ENCODE measurements at places on chromosomes 7 and 10. TPM values are rescaled to one million over a fixed set of nuclear protein-coding genes. Genes with fewer than 3 reads are reported as not detected.
A peak's percentile ranks its signal among the peaks of the same experiment; 100 is the strongest.

GRCh38 chr7:95411036-95411435 is 14.9 kb upstream of the PON3 start:
- H3K36me3 ChIP-seq = peaks cover 71% of the 10 kb centered on the region
- H3K27me3 ChIP-seq = no peaks in the 10 kb centered on the region
- H3K4me3 ChIP-seq = no peak overlapping the region
- no peaks in the 10 kb centered on the region for H3K4me1 ChIP-seq
- no peak overlapping the region for H3K27ac ChIP-seq

DNA sequence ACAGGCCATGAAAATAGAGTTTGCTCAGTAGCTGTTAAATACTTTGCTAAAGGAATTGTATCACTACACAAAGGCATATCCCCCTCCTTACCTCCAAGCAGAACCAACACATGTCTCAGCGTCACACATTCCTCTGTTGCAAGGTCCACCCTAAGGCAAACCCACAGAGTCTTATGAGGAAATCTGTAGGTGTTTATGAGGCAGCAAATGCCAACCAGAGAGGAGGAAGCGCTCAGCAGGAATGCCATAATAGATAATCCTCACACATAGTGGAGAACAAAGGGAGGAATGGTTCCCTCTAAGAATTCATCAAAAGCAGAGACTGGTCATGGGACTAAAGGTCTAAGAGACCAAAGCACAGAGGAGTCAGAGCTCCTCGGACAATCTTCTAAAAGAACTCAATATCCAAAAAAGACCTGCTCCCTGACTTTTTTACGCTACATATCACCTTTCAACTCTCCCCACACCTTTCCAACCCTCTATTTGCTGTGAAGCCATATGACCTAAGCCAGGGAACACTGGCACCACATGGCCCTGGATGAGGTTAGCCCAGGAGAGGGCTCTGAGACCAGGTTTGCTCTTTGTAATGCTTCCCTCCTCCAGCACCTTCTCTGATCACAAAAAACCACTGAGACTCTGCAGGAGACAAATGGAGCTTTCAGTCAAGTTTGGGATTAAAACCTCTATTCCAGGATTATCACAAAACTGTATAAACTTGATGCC is 7.3 kb downstream of the SLC25A13 start:
- no peaks in the 10 kb centered on the region for H3K27me3 ChIP-seq
- no peaks in the 10 kb centered on the region for H3K36me3 ChIP-seq
- no peak overlapping the region for H3K4me3 ChIP-seq
- no peak overlapping the region for H3K27ac ChIP-seq
- no peak for DNase-seq

DNA sequence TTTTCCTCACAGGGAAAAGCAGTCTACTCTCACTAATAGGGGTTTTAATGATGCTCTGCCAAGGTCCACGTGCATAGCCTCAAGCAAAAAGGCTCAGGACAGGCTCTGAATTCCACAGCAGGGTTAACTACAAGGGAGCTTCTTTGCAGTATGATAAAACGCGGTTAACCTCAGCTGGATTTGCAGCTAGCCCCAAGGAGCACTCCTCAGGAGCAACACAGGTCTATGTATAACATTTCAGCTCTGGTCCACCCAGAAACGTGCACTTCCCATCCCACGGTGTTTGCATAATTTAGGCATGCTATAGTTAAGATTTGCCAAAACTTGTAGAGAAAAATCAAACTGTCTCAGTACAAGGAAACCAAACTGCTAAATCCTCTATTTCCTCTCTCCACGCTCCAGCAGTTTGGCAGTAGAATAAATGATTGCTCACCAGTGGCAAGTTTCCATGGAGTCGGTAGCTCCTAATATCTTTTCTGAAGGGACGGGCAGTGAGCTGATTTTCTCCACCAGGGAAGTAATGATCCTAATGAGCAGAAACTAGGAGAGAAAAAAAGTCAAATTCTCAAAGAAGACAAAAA is 13.1 kb upstream of the ASB4 start:
- H3K27ac ChIP-seq = no peak overlapping the region
- no peaks in the 10 kb centered on the region for H3K27me3 ChIP-seq
- H3K4me1 ChIP-seq = peaks cover 6% of the 10 kb centered on the region

The AMPH gene
- total RNA-seq = 0.58 TPM

- H3K4me1 ChIP-seq = no peaks in the 10 kb centered on the region
- no peaks in the 10 kb centered on the region for H3K36me3 ChIP-seq
- H3K4me3 ChIP-seq = no peak overlapping the region
- H3K27ac ChIP-seq = no peak overlapping the region
- no peak for DNase-seq
Measured at GRCh38 chr7:113806633-113807327, 112.0 kb downstream of the PPP1R3A start.

DNA sequence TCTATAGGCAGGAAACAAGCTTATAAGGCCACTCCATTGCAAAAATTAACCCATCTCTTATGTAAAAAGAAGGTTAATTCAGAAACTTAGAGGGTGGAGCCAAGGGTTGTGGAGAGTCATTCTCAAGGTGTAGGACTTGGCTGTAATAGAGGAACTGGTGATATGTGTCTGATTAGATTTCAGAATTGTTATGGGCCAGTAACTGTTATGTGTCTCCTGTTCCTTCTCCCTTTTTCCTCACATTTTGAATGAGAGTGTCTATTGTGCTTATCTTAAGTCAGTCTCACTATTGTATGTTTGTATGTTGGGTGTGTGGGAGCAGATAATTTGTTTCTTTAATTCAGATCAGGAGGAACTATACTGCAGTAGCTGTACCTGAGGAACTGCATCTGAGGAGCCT is 49.1 kb downstream of the AHCYL2 start:
- no peaks in the 10 kb centered on the region for H3K27me3 ChIP-seq
- H3K36me3 ChIP-seq = no peaks in the 10 kb centered on the region
- H3K4me1 ChIP-seq = no peaks in the 10 kb centered on the region
- DNase-seq = no peak

DNA sequence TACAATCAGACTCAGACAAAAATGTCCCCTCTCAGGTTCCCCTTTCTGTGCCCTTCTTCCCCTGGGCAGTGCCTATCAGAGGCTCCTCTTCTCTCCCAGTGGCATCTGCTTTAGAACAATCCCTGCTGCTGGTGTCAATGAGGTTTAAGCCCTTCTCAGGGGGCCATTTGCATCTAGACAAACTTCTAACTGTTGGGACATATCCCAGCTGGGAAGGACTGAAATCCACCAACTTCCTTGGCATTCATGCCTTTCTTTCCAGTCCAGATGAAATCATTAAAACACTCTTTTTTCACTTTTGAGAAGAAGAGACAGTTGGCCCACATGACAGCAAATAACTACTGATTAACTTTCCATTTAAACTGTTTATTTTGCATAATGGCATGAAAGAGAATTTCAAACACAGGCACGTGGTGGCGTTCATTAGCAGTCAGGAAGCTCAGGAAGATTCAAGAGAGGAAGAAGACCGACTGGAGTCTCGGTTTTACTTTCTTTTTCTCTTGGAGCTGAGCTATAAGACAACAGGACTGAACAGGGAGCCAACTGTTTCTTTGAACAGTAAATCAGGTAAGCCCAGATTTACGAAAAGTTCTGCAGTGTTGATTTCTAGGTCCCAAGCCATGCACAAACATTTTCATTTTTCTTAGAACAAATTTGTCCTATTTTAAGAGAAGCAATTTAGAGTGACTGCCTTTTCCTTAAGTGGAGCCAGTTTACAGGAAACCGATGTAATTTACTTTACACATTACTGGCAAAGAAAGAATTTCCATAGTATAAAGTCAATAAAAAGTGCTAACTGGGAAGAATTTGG is at the start of gene GIMAP2:
Gene GIMAP2, plus strand, starts transcription at position 488 of the 811 bp plus-strand sequence. CDS start 1,354 bp downstream, outside the sequence.
- DNase-seq = no peak
- H3K27ac ChIP-seq = peak within 1 kb of the TSS; percentile 86
- H3K4me1 ChIP-seq = peaks cover 17% of the 10 kb centered on the region
- no peaks in the 10 kb centered on the region for H3K27me3 ChIP-seq

The CASTOR2 gene
- total RNA-seq = 11.9 TPM

GRCh38 chr7:42432644-42433043 is 195.6 kb upstream of the GLI3 start:
- H3K36me3 ChIP-seq = no peaks in the 10 kb centered on the region
- DNase-seq = no peak
- H3K27me3 ChIP-seq = no peaks in the 10 kb centered on the region
- H3K4me3 ChIP-seq = no peak overlapping the region
- H3K4me1 ChIP-seq = no peaks in the 10 kb centered on the region

- no peak for DNase-seq
- no peak overlapping the region for H3K27ac ChIP-seq
- H3K27me3 ChIP-seq = no peaks in the 10 kb centered on the region
- H3K36me3 ChIP-seq = no peaks in the 10 kb centered on the region
- no peak overlapping the region for H3K4me3 ChIP-seq
Measured at GRCh38 chr10:71083716-71083975, 128.7 kb upstream of the UNC5B start.

- no peak overlapping the region for H3K4me3 ChIP-seq
- peaks cover 94% of the 10 kb centered on the region for H3K36me3 ChIP-seq
- H3K4me1 ChIP-seq = peaks cover under 1% of the 10 kb centered on the region
- no peaks in the 10 kb centered on the region for H3K27me3 ChIP-seq
- DNase-seq = no peak
- no peak overlapping the region for H3K27ac ChIP-seq
Measured at GRCh38 chr7:152120210-152120609, 94.7 kb downstream of the GALNT11 start.

The TRIM50 gene
- total RNA-seq = 0.20 TPM

The RBM33 gene
- 62.8 TPM for total RNA-seq

The PRKRIP1 gene
- total RNA-seq = 21.9 TPM

GRCh38 chr10:44253769-44254462 is 131.0 kb downstream of the CXCL12 start:
- H3K27me3 ChIP-seq = no peaks in the 10 kb centered on the region
- peaks cover 9% of the 10 kb centered on the region for H3K4me1 ChIP-seq
- peak; percentile 78 for DNase-seq
- no peak overlapping the region for H3K27ac ChIP-seq

- H3K27me3 ChIP-seq = no peaks in the 10 kb centered on the region
- no peak for DNase-seq
- no peak overlapping the region for H3K27ac ChIP-seq
- no peaks in the 10 kb centered on the region for H3K36me3 ChIP-seq
- H3K4me3 ChIP-seq = no peak overlapping the region
- peaks cover 12% of the 10 kb centered on the region for H3K4me1 ChIP-seq
Measured at GRCh38 chr10:60797200-60797599, 18.9 kb downstream of the CDK1 start.

GRCh38 chr7:50351267-50351666 is 46.8 kb downstream of the IKZF1 start:
- no peak overlapping the region for H3K27ac ChIP-seq
- no peak for DNase-seq
- no peaks in the 10 kb centered on the region for H3K27me3 ChIP-seq
- no peaks in the 10 kb centered on the region for H3K36me3 ChIP-seq
- no peak overlapping the region for H3K4me3 ChIP-seq
- H3K4me1 ChIP-seq = no peaks in the 10 kb centered on the region

The BEND7 gene
- total RNA-seq = 31.1 TPM

The CYP2C18 gene
- 1.1 TPM for total RNA-seq

The NPTX2 gene
- 2.1 TPM for total RNA-seq

DNA sequence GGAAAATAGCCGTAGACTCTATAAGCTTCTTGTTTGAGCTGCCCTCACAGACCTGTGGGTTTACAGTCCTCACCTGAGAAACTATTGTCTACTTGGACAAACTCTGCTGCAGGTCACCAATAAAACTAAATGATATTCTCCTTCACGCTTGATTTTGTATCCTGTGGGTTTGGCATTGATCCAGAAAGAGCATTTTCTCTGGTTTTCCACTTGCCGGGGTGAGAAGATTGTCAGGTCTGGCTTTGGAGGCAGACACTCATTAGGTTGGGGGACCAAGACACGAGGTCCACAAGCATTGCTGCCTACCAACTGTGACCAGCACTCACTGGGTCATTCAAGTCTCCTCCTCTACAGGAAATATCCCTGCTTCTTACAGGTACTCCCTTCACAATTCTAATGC is 68.5 kb downstream of the CDC14C start:
- H3K36me3 ChIP-seq = no peaks in the 10 kb centered on the region
- H3K4me3 ChIP-seq = no peak overlapping the region
- no peak for DNase-seq
- H3K27me3 ChIP-seq = no peaks in the 10 kb centered on the region
- no peaks in the 10 kb centered on the region for H3K4me1 ChIP-seq

GRCh38 chr7:131540491-131541162 is 15.8 kb downstream of the PODXL start:
- H3K36me3 ChIP-seq = no peaks in the 10 kb centered on the region
- H3K4me3 ChIP-seq = no peak overlapping the region
- peaks cover 19% of the 10 kb centered on the region for H3K4me1 ChIP-seq
- peak; percentile 63 for DNase-seq
- H3K27ac ChIP-seq = peak overlapping the region; percentile 37

DNA sequence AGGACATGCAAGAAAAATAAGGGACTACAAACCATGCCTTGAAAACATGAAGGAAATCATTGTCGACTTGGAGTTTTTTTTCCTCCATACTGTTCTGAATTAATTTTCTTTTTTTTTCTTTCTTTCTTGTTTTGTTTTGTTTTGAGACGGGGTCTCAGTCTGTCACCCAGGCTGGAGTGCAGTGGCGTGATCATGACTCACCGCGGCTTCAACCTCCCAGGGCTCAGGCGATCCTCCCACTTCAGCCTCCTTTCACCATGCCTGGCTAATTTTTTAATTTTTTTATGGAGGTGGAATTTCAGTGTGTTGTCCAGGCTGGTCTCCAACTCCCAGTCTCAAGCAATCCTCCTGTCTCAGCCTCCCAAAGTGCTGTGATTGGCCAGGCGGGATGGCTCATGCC is 11.6 kb downstream of the UCMA start:
- H3K36me3 ChIP-seq = no peaks in the 10 kb centered on the region
- H3K27ac ChIP-seq = no peak overlapping the region
- no peaks in the 10 kb centered on the region for H3K27me3 ChIP-seq
- DNase-seq = peak; percentile 19

GRCh38 chr7:41133690-41134299 is 569.1 kb downstream of the INHBA start:
- H3K27me3 ChIP-seq = no peaks in the 10 kb centered on the region
- H3K4me1 ChIP-seq = no peaks in the 10 kb centered on the region
- H3K27ac ChIP-seq = no peak overlapping the region
- no peaks in the 10 kb centered on the region for H3K36me3 ChIP-seq
- DNase-seq = no peak

DNA sequence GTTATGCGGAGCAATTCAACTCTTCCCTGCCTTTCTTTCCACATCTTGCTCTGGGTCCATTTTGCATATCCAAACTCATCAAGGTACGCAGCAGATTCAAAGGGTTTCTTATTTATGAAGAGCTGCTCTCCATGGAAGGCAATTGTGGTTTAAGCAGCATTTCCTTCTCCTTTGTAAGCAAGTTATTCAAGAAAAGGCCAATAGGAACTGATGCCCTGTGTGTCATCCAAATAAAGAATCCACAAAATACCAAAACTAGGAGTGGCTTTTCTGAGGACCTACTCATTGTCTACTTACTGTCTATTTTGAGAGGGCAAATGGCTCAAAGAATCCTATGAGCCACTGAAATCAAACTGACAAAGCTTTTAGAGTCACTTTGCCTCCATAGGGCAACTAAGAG is 253.1 kb downstream of the PTEN start:
- no peak overlapping the region for H3K27ac ChIP-seq
- DNase-seq = no peak
- no peaks in the 10 kb centered on the region for H3K36me3 ChIP-seq
- no peaks in the 10 kb centered on the region for H3K27me3 ChIP-seq
- peaks cover 9% of the 10 kb centered on the region for H3K4me1 ChIP-seq
- H3K4me3 ChIP-seq = no peak overlapping the region
